DND-41 (cell line): ENCODE measurements at places on chromosomes 5 and 9.

DNA sequence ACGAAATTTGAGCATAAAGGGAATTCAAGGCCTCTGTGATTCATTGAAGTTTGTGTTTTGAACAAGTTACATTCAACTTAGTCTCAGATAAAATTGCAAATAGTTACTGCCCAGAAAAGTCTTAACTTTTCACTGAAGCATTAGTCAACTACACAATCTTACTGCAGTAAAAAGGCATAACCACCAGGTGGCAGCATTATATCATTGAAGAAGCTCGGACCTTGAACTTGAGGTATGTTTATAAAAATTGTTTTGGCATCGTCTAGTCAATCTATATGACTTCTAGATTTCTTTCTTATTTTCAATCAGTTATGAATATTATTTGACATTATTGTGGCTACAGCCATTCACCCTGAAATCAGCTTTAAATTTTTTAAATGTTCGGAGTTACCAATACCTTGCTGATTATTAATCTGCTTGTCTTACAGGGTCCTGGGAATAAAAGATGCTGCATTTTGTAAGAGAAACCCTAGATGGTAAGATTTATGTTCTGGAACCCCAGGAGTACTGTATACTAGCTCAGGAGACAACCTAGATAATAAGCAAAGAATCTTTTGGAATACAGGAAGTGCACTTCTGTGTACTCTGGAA is 83.9 kb upstream of the GRAMD2B start:
- peak; percentile 51 for DNase-seq
- H3K4me1 ChIP-seq, result peaks cover 4% of the 10 kb centered on the region; the same call in 1 of the 2 replicates
- no peak overlapping the region for H3K27ac ChIP-seq
- no peak overlapping the region for H3K4me3 ChIP-seq
- H3K27me3 ChIP-seq, result peaks cover 2% of the 10 kb centered on the region

GRCh38 chr9:136665704-136666371 is 3.1 kb downstream of the EGFL7 start:
- no peaks in the 10 kb centered on the region for H3K36me3 ChIP-seq
- no peaks in the 10 kb centered on the region for H3K27me3 ChIP-seq
- no peak for DNase-seq
- H3K27ac ChIP-seq, result no peak overlapping the region

DNA sequence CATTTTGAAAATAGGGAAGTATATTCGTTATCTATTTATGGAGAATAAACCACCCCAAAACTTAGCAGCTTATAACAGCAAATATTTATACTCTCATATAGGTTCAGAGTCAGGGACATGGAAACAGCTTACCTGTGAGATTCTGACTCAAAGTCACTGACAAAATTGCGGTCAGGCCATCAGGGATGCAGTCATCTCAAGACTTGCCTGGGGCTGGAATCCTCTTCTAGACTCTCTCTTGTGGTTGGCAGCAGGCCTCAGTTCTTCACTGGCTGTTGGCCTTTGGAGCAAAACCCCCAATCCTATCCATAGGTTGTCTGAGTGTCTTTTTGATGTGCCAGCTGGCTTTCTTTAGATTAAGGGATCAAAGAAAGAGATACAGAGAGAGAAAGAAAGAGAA is 275.6 kb downstream of the SEC61B start:
- H3K27ac ChIP-seq, result no peak overlapping the region
- peaks cover 1% of the 10 kb centered on the region for H3K27me3 ChIP-seq
- no peak for DNase-seq
- no peak overlapping the region for H3K4me3 ChIP-seq
- no peaks in the 10 kb centered on the region for H3K36me3 ChIP-seq

DNA sequence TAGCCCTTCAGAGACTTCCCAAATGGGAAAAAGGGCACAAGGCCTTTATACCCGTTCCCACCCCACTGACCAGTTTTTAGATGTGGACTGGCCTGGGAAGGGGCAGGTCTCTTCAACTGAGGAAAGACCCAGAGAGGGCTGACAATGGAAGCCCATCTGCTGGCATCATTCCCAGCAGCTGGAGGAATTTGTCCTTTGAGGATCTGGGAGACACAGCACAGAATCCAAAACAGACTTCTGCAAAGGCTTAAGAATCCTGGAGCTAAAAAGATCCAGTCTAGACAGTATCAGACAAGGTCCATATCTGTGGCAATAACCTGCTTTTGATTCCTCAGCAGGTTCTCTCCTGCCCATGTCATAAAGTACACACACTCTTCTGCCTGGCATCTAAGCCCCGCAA is 329.2 kb downstream of the TMEM167A start:
- H3K36me3 ChIP-seq, result no peaks in the 10 kb centered on the region
- H3K4me1 ChIP-seq, result peaks cover 60% of the 10 kb centered on the region
- H3K27ac ChIP-seq, result peak overlapping the region; percentile 99
- peak overlapping the region; percentile 36; the same call in 1 of the 2 replicates for H3K4me3 ChIP-seq
- no peak for DNase-seq

GRCh38 chr9:12271421-12271891 is 421.7 kb upstream of the TYRP1 start:
- no peak overlapping the region for H3K4me3 ChIP-seq
- no peaks in the 10 kb centered on the region for H3K4me1 ChIP-seq
- no peak for DNase-seq
- H3K27me3 ChIP-seq, result no peaks in the 10 kb centered on the region
- no peaks in the 10 kb centered on the region for H3K36me3 ChIP-seq
- H3K27ac ChIP-seq, result no peak overlapping the region

DNA sequence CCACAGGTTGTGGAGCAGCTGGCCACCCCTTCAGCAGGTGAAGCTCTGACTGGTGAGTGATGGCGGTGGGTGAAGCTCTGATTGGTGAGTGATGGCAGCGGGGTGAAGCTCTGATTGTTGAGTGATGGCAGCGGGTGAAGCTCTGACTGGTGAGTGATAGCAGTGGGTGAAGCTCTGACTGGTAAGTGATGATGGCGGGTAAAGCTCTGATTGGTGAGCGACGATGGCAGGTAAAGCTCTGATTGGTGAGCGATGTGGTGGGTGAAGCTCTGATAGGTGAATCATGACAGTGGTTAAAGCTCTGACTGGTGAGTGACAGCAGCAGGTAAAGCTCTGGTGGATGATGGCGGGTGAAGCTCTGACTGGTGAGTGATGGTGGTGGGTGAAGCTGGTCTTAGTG is 9.4 kb upstream of the ABO start:
- no peaks in the 10 kb centered on the region for H3K36me3 ChIP-seq
- no peak for DNase-seq
- H3K27me3 ChIP-seq, result no peaks in the 10 kb centered on the region
- H3K27ac ChIP-seq, result no peak overlapping the region
- H3K4me1 ChIP-seq, result no peaks in the 10 kb centered on the region

DNA sequence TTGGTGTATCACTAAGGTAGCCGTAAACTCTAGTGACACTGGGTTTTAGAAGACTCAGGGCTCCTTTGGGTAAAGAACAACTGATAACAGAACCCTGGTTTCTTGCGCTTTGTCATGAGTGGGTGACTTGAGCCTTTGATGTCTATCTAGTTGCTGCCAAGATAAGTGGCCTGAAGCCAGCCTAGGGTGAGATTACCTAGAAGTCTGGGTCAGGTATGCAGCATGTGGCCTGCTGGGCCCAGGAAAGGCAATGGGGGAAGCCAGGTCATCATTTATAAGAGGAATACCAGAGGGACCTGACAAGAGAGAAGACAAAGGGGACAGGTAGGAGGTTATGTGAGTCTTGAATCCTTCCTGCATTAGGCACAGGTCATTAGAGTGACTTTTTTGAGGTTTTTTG is 23.2 kb upstream of the GARNL3 start:
- H3K27ac ChIP-seq, result no peak overlapping the region
- no peaks in the 10 kb centered on the region for H3K36me3 ChIP-seq
- peaks cover 44% of the 10 kb centered on the region for H3K27me3 ChIP-seq
- DNase-seq, result no peak
- H3K4me3 ChIP-seq, result no peak overlapping the region

DNA sequence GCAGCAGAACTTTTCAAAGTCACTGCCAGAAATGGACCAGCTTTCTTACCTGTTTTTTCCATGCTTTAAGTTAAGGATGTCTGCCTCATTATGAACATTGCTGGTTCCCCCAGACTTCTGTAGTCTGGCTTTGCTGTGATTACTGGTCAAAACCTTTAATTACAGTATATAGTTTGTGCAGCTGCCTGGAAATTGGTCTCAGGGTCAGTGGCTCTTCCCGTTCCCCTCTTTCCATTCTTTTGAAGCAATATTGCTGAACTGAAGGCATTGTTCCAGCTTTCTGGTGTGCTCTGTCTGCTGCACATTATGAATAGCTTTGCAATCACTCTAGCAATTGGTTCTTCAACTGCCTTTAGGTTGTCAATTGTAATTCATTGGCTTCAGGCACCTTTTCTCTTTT is 206.5 kb downstream of the ARL15 start:
- no peak overlapping the region for H3K27ac ChIP-seq
- H3K4me1 ChIP-seq, result no peaks in the 10 kb centered on the region
- DNase-seq, result no peak
- no peaks in the 10 kb centered on the region for H3K27me3 ChIP-seq
- H3K4me3 ChIP-seq, result no peak overlapping the region

DNA sequence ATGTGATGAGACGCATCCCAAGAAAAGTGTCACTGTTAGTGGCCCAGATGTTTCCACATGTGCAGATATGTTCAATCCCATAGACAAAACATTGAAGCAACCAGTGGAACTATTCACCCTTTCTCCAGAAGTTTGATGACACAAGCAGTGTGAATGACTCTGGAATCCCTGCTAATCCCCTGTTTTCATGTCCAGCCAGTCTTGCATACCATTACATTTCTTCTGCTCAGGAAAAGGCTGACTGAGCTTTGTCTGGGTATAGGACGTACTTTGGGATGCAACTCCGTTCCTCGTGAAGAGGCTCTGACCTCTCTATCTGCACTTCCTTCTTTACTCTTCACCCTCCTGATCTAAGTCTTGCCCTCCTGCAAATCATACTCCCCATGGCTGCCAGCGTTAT is 172.4 kb downstream of the NTRK2 start:
- H3K36me3 ChIP-seq, result no peaks in the 10 kb centered on the region
- DNase-seq, result no peak
- no peak overlapping the region for H3K27ac ChIP-seq
- no peak overlapping the region for H3K4me3 ChIP-seq
- H3K27me3 ChIP-seq, result no peaks in the 10 kb centered on the region

GRCh38 chr9:22742401-22742800 is 295.8 kb downstream of the DMRTA1 start:
- DNase-seq, result no peak
- H3K4me3 ChIP-seq, result no peak overlapping the region
- no peak overlapping the region for H3K27ac ChIP-seq
- H3K4me1 ChIP-seq, result no peaks in the 10 kb centered on the region
- H3K36me3 ChIP-seq, result no peaks in the 10 kb centered on the region
- H3K27me3 ChIP-seq, result no peaks in the 10 kb centered on the region
